KG1 (cell line): ENCODE measurements at places on chromosomes 12 and 14.

DNA sequence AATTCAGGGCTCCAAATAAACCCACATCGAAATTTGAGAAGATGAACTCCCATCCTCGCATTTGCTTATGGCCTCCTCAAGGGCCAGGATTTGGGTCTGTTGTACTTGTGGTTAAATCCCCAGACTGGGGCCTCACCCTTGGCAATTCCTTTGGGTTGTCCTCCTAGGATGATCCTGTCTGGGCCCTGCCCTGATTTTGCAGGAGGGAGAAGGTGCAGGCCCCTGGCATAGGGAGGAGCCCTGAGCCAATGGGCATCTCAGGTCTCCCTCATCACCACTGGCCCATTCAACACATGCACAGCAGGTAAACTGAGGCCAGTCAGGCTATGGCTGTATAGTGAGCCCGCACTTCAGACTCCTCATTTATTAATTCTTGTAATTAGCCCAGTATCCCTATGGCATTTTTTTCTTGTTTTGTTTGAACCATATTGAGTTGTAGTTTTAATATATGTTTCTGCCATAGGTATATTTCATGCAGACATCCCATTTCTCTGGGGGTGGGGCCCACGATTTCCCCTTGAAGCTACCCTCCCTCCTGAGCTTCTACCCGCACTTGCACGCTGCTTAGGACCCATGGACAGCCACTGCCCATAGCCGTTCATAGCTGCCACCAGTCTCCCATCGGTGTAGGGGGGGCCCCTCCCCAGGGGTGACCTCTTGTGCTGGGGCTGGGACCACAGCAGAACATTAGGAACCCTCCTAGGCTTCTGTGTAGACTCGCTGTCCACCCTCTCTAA, 67.1 kb upstream of the DDX11 start:
- DNase-seq, result no peak

DNA sequence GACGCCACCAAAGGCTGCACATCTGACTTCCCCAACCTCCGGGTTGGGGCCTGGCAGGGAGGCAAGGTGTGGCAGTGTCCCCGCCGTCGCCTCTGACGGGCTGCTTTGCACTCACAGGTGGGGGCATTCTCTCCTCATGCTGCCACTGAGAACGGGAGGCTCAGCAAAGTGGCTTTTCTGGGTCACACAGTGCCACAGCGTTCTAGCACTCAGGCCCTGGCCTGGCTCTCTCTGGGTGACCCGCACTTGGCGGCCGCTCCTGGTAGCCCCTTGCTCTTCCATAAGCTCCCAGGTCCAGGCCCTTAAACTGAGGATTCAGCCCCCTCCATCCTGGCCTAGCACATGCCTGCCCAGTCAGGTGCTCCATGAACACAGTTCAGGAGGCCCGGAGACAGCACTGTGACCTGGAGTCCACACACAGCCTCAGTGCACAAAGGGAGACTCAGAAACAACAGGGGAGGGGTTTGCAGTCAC, 25.2 kb downstream of the SERPINA1 start:
- no peak for DNase-seq

- no peak for DNase-seq
These were observed 39.5 kb upstream of the NT5DC3 start for GRCh38 chr12:103880299-103881142.

DNA sequence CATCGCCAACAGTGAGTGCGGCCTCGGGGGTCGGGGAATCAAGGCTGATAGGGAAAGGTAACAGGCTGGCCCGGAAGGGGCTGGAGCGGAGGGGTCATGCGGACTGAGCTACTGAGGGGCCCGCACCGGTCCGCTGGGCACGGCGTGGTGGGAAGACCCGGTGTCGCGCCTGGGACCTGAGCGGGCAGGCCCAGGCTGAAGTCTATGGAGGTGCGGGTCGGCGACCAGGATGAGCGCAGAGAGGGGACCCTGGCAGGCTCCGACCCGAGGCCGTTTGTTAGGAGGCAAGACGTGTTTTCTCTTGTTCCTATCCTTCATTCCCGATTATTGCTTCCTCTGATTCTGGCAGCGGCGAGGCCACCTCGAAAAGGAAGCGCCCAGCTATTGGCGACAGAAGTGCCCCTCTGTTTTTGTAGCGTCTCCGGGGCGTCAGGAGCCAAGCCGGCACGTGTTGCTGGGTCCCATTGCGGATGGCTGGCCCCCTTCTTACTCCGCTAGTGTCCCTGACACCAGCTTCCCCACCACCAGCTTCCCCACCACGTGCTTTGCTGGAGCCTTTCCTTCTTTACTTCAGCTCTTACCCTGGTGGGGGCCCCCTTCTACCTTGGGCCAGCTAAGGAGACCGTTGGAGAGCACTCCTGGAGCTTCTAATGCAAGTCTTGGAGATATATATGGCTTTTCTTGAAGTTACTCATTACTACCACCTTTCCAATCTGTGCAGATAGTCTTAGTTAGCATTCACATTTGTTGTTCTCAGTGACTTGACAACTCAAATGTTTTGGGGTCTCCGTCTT, 653 bp downstream of the PA2G4 start:
- DNase-seq, result no peak

DNA sequence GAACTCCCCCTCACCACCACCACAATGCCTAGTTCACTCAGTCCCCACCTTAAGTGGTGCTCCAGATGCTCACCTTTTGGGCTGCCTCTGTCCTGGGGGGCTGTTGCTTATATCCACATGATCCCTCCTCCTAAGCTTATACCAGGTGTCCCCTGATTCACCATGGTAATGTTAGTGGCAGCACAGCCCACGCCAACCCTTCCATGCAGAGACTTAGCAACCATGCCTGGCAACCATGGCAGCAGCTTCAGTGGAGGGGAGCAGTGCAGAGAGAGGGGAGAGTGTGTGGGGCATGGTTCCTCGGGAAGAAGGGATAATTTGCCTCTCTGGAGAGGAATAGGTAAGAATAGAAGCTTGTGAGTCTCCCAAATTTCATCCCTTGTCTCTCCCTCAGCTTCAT, 1.2 kb upstream of the DDN start:
- no peak for DNase-seq

DNA sequence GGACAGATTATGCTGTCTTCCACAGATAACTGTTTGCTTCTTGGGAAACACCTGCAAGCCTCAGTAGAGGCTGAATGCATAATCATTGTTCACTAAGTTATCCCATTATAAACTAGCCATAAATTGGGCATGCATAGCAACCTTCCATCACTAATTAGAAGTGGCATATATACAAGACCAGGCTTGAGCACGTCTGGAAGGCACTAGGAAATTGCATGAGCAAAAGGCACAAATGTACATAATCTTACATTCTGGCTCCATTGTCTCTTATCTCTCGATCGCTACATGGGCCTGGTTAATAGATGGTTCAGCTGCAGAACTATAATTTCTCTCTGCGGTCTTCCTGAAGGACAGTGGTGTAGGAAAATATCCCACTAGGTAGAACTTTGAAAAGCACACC, 679.2 kb downstream of the RPL10L start:
- DNase-seq, result no peak

- no peak for DNase-seq
These were observed 5.0 kb downstream of the CREBL2 start for GRCh38 chr12:12616512-12617310.

DNA sequence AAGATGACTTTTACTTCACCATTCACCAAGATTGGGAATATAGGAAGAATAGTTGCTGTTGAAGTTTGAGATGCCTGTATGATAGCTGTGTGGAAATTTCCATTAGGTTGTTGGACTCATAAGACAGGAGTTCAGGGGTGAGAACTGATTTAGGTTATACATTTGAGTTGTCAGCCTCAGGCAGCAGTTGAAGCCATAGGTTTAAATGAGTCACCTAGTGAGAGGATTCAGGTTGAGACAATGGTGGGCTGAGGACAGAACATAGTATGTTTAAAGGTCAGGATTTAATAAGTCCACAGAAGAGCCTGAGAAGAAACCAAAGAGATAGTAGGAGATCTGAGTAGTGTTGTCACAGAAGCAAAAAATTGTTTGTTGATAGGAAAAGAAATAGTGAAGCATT, 63.6 kb upstream of the MON2 start:
- DNase-seq, result no peak

DNA sequence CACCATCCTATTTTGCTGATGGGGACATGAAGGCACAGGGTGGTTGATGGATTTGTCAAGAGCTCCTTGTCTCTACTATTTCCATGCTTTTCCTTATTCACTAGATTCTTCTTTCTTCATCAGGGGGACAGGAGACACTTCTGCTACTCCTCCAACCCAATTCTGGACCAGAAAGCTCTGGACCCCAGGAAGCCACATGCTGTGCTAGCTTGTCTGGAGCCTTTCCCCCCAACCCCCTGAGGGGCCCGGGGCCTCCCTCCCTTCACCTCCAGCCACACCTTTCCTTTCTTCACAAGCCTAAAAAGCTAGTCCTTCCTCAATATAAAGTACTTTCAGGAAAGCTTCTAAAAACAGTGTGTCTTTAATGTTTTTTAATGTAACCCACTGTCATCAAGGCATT, 75.1 kb upstream of the CAPRIN2 start:
- no peak for DNase-seq

DNA sequence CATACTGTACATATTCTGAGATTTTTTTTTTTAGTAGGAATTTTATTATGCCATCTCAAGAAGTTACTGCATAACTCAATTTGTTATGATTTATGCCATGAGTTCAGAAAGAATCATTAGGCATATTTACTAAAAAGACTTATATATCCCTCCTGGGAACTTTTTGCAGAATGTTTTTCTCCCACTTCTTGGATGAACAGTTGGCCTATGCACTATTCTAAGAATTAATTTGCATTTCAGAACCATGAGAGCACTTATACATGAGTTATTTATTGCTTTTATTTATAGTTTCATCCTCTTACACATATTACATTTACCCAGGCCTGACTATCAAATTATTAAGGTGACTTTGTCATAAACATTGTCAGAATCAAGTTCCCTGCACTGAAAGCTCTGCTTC, 6.3 kb upstream of the LRIG3 start:
- no peak for DNase-seq

DNA sequence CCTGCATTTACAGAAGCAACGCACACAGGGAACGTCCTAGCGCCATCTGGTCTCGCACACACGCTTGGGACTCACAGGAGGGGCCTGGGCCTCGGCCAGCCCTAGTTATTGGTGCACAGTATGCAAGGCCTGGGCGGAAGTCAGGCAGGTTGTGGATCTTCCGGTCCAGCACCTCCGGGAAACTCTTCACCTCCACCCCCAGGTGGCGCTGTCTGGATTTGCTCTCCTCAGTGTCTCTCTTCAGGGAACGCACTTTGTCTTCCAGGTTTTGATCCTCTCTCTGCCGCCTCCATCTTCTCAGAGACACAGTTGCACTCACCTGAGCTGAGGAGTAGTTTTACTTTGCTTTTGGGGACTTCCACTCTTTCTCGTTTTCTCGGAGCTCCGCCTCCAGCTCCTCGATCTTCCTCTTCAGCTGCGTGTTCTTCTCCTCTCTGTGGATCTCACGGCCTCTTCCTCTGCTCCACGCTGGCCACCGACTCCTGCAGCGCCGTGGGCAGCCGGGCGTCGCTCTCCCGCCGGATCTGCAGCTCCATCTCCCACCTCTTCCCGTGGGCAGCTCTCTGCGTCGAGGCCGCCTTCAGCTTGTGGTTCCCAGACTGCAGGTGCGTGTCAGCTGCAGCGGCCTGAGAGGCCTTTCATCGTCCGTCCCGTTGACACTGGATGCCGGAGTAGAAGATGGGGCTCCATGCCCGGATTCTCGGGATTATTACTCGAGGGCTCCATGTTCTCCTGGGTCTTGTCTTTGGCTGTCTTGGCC, 933.8 kb downstream of the TMEM121 start:
- no peak for DNase-seq

- DNase-seq, result no peak
These were observed 10.6 kb downstream of the ANKS1B start for GRCh38 chr12:99974146-99974545.

- no peak for DNase-seq
These were observed 118.7 kb downstream of the KSR2 start for GRCh38 chr12:117850048-117850447.

DNA sequence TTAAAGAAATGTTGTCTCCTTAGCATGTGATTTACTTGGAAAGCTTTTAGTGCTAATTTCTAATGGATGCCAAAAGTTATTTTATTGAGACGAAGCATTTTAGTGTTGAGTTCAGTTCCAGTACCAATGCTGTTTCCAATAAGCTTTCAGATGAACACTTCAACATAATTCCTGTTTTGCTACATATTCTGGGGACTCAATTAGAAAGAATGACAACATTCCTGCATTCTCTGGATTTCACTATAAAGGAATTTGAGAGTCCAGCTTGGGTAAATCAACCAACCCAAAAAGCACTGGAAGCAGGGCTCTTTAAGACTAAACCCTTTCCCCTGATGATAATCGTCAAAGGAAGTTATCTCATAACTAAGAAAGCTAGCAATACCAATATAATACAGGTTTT, 353.0 kb upstream of the TMTC1 start:
- no peak for DNase-seq
